Keratinocyte (primary cell): ENCODE measurements at places on chromosomes 1 and 21.

DNA sequence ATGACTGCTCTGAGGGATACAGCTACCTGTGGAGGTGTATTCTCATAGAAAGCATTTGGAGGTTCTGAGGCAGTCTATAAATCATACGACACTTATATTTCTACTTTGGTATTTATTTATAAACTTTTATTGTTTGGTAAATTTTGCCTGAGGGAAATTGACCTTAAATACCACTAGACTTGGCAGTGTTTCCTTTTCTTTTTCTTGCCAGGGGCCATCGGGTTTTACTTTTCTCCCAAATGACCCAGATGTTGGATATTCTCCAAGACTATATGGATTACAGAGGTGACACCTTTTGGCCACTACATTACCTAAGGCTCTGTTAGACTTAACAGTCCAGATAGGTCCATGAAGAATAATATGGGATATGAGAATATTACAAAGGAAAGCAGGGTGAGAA lies 28.2 kb downstream of the CHD1L start:
- no peak for DNase-seq

- DNase-seq = no peak
Observed at GRCh38 chr1:1616045-1616790, 918 bp downstream of the MIB2 start.

- no peak for DNase-seq
Observed at GRCh38 chr1:9174243-9174642, 45.3 kb upstream of the GPR157 start.

GRCh38 chr1:238191170-238191569 lies 300.4 kb upstream of the ZP4 start:
- no peak for DNase-seq

- DNase-seq = no peak
Observed at GRCh38 chr1:36481771-36482723, 666 bp downstream of the CSF3R start.

DNA sequence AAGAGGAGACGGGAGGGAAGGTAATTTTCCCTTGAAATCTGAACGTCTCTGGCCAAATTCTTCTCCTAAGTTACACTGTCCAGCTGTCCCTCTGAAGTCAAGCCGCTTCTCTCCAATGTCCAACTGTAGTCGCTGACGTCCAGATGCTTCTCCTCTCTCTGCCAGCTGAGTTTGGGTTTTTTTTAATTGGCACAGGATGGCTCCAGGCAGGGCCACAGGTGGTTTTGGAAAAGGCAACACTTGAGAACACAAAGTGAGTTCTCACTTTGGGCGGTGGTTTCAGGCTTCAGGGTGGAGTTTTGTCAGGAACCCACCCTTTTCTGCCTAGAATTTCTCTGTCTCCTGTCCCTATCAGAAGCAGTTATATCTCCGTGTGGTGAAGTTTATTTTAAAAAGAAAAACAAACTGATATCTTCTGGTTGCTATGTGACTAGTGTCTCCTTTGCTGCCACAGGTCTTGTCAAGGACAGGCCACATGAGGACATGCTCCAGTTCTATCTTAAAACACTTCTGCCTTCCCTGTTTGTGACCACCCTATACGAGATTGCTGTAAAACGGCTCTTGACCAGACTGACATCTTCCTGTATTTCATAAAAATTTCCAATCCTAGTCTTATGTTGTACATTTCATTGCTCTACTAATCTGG lies 472.3 kb upstream of the ADGRL4 start:
- DNase-seq = no peak

DNA sequence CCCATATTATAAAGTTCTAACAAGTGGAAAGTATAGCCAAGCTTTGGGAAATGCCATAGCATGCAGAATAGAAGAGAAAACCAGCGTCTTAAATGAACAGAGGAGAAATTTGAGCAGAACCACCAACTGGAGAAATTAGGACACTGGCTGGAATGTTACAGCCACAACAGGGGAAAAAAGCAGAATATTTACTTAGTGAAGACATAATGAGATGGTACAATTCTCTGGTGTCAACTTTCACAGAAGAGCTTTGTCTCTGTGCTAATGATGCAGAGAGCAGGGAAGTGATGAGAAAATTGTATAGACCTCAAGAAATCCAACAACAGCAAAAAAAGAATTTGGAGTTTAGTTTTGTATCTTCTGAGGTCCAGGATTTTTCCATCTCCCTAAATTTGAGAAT lies 249.7 kb downstream of the KIF26B start:
- DNase-seq = no peak

- DNase-seq = no peak
Observed at GRCh38 chr1:206970446-206970845, at the start of gene FCAMR. Gene FCAMR (minus strand): TSS chr1:206970460. CDS start chr1:206970125, 335 bp downstream.

- DNase-seq = no peak
Observed at GRCh38 chr1:230972855-230973271, 5.8 kb downstream of the TTC13 start.

- DNase-seq = no peak
Observed at GRCh38 chr1:212139526-212140135, 104.1 kb downstream of the DTL start.

DNA sequence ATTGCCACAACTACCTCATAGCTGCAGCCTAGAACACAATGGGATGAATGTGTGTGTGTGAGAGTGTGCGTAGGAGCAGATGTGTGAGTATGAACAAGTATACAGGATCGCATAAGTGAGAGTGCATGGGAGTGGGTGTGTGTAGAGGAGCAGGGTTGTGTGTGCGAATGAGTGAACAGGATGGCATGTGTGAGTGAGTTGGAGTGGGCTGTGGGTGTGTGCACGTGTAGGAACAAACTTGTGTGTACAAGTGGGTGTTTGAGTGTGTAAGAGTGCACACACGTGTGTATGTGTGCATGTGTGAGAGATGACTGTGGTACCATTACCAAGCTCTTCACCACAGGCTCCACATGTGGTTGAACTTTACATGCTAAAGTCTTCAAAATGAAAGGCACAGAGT lies 175.4 kb upstream of the EDN2 start:
- DNase-seq = no peak

GRCh38 chr1:168535536-168535935 lies 8.3 kb downstream of the XCL2 start:
- DNase-seq = no peak

DNA sequence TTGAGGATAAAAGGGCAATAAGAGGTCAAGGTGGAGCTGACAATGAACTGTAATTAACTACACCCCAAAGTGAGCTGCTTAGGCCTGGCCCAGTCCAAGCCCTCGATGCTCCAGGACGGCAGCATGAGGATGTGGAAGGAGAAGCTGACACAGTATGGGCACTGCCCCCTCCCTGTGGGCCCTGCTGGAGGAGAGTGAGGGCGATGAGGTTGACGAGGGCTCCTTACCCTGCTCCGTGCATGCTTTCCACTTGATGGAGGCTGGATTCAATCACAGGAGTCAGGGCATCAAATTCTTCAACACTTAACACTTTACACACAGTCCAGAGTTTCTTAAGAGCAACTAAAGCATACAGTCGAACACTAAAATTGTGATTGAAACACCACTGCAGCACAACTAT lies 32.4 kb downstream of the COA6 start:
- no peak for DNase-seq

DNA sequence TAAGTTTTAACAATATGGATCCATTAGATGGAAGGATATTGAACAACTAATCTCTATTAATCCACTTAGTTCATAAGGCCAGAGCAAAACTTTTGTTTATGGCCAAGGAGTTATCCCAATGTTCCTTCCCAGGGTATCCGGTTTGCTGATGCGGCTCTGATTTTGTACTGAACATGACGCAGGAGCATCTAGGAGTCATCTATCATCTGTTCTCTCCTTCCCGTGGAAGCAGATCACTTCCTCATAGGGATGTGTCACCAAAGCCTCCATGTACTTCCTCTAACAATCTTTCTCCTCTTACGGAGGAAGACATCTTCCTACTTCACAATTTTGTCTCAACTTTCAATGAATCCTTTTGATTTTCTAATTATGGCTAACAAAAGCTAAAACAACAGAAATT lies 206.6 kb downstream of the APP start:
- no peak for DNase-seq

GRCh38 chr1:14681182-14681581 lies 82.7 kb downstream of the KAZN start:
- DNase-seq = no peak

GRCh38 chr1:119878171-119878570 lies 18.1 kb downstream of the ADAM30 start:
- DNase-seq = no peak

DNA sequence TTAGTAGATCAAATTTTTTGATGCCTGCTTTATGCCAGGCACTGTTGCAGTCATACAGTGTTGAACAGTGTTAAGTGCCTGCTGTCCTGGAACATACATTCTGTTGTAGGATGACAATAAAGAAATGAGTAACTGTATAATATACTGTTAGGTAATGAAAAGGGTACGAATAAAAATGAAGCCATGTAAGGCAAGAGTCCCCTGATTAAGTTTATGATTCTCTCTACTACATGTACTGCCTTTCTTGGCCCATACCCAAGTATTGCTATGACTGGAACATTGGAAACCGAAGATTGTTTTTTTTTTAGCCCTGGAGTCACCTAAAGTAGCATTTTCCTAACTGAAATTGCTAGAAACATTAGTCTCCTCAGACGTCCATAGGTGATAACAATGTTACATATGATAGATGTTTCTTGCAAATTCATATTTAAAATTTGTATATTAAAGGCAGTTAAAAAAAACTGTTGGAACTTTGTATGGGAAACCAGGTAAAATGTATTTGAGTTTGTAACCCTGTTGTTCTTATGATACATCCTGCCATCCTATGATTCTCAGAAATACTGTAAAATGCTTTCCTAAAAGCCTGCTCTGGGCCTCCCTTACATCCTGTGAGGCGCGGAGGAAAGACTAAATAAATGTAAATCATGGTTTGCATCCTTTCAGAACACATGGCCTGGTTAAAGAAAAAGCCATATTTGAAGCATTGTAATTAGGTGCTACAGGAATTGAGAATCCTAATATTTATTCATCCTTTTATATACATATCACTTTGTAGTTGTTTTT lies 5.8 kb downstream of the ATP5PB start:
- no peak for DNase-seq

DNA sequence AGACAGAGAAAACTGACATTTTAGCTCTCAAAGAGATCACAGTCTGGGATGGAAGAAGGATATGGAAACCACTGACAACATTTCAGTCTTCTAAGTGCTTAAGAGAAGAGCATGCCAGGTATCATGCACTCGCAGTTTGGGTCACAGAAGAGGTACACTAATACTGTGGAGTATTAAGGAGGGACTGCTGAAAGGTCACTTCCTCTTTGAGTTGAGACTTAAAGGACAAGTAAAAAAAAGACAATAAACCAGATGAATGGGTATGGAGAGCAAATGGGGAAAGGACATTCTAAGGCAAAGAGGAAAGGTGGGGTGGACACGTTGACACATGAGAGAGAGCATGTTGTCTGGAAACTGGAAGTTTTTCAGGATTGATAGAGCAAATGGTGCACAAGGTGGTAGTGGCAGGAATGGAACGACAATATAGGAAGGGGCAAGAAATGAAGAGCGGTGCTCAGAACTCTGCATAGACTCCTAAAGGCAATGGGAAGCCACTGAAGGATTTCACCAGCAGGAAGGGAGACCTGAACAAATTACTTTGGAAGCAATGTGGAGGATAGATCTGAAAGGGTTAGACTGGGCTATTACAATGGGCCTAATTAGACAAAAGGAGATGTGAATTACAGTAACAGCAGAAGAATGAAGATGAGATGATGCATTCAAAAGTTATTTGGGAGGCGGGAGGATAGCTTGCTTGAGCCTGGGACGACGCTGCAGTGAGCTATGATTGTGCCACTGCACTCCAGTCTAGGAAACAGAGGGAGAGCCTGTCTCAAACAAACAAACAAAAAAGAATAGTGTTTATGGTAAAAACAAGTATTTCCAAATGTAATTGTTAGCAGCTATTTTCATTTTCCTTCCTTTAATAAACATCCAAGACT lies 11.1 kb downstream of the DIPK1A start:
- DNase-seq = no peak

DNA sequence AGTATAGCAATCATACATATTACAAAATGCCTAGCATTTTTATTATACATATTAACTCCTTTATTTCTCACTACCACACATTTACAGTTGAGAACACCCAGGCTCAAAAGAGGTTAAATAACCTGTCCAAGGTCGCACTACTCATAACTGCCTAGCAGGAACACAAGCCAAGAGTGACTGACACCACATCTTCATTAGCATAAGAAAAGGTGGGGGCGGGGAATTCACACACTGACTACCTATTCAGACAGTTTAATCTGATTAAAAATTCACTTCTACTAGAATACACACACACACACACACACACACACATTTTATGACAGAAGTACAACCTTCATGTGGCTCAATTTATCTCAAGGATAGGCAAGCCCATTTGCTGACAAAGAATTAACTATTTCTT lies 77.8 kb upstream of the CACHD1 start:
- DNase-seq = no peak

- no peak for DNase-seq
Observed at GRCh38 chr1:172340520-172340919, 80.0 kb upstream of the C1orf105 start.

- no peak for DNase-seq
Observed at GRCh38 chr1:247419336-247419735, 3.4 kb downstream of the NLRP3 start.

DNA sequence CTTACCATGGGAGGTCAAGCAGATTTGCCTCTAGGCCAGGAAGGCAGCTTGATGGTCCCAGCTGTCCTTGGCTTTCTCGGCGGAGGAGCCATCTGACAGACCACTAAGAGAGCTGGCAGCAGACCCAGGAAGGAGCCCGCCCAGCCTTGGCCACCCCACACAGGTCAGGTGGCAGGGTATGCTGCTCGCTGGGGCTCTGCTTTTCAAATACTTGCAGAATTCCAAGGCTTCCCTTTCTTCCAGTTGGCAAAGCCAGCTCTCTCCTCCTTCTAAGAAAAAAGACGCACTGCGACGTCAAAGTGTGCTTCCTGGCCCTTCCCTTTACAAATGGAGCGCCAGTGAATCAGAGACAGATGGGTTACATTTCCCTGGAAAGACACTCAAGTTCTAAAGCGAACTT lies 229.4 kb downstream of the CACNA1E start:
- DNase-seq = no peak

DNA sequence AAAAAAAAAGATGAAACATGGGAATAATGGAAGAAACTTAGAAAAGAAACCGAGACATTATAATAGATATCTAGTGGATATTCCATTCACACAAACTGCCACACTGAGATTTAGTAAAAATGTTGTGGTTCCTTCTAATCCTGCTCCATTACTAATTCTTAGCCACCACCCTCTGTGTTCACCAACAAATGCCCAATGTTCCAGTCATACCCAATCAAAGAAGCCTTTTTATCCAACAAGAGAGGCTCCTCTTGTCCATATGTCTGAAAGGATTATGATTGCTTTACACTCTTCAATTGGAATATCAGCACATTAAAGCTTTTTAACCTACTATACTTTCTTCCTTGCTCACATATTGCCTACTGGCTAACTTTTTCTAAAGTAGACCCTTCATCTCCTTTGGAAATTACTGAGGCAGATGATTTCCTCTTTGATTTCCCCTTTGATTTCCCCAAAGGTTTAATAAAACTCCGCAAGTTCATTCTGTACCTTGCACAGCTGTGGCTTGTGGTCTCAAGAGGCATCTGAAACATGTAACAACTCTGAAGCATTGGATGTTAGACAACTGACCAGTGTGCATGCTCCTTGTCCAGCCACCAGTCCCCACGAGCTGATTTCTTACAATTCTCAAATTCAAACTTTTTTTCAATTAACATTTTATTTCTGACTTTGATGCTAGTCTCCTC lies 305.6 kb upstream of the LYPLAL1 start:
- DNase-seq = no peak
